Aorta (tissue), 5 donors: ENCODE measurements at places on chromosomes 5 and 9. TPM values are rescaled to one million over a fixed set of nuclear protein-coding genes. Genes with fewer than 3 reads are reported as not detected.

DNA sequence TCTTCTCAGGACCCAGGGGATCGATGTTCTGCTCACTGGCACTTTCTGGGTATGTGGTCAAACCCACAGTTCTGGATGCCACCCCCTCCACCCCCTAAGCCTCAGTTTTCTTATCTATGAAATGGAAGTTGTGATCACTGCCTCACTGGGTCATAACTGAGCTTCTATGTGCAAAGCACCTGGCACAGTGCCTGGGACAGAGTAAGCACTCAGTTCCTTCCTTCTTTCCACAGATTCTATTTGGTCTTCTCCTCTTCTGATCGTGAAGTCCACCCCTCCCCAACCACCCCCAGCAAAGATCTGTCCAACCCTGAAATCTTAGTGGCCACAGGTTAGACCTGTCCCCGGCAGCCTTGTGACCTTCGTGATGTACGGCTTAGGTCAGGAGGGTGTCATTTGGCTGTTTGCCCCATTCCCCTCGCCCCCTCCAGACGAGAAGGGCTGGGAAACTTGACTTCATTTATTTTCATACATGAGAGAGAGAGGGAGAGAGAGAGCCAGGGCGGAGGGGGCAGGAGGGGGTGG lies 181.4 kb downstream of the FGF18 start:
- DNase-seq: no peak

DNA sequence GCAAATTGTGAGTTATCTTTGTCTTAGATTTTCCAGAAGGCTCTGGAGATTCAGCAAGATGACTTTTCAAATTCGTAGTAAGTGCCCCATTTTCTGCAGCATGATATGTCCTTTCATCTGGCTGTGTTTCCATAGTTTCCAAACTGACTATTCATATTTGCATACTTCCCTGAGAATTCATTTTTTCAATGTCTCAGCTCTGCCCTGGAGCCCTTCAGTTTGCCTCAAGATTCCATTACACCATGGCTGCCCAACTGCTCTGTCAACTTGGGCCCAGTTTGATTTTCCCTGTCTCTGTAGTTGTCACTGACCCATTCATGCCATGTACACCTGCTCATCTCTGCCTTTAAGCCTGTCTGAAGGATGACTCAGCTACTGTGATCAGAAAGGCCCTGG lies 94.2 kb upstream of the RUSC2 start:
- no peak for DNase-seq

DNA sequence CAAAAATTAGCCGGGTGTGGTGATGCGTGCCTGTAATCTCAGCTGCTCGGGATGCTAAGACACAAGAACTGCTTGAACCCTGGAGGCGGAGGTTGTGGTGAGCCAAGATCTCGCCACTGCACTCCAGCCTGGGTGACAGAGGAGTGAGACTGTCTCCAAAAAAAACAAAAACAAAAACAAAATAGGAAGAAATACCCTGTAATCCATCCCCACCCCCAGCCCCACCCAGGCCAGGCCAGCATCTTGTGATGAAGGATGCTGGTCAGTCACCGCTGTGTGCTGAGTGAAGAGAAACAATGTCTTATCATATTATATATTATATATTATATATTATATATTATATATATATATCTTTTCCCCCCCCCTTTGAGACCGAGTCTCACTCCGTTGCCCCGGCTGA lies 15.4 kb upstream of the CCIN start:
- no peak for DNase-seq

PSIP1 gene
- 89.0 TPM for total RNA-seq

DNA sequence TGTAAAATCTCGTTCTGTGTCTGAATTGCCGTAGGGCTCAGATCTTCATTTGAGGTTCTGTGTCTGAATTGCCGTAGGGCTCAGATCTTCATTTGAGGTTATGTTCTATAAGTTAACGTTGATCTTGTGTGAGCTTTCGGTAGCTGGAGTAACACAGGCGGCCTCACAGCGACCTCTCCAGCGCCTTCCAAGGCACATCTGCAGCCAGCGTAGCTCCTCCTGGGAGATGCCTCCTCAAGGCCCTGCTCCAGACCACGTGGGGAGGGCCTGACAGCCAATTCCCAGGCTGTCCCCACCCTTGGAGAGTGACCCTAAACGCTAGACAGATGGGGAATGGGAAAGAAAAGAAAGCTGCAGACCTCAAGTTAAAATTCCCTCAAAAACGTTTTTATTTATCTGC lies 8.7 kb upstream of the AHRR start:
- no peak for DNase-seq
